Caco-2 (cell line): ENCODE measurements at places on chromosomes 5 and 9. TPM values are rescaled to one million over a fixed set of nuclear protein-coding genes. Genes with fewer than 3 reads are reported as not detected.

DNA sequence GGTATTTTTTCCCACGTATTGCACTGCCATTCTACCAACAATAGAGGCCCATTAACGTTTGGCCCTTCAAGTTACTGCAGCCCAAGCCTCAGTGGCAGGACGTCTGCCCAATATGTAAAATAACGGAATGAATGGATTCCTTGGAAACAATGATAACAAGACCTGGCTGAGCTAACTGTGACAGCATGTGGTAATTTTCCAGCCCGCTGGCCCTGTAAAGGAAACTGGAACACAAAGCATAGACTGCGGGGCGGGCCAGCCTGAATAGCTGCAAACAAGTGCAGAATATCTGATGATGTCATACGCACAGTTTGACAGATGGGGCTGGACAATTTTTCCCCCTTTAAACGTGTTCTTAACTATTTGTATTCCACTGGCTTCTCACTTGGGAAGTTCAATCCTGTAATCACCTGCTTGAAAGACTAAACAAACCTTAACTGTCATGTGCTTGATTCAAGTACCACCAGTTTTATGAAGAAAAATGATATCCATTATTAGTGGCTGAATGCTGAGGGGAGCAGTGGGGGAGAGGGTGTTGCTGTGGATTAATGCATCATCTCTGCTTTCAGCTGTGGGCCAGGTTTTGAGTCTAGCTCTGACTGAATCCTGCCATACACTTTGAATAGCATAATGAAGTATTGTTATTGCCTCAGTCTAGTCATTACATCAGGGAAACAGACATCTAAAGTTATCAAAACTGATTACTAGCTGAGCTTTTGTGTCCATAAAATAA lies 323.9 kb downstream of the TMEM161B start:
- no peaks in the 10 kb centered on the region for H3K4me1 ChIP-seq
- H3K36me3 ChIP-seq = no peaks in the 10 kb centered on the region
- no peak for DNase-seq
- H3K27me3 ChIP-seq = no peaks in the 10 kb centered on the region

DNA sequence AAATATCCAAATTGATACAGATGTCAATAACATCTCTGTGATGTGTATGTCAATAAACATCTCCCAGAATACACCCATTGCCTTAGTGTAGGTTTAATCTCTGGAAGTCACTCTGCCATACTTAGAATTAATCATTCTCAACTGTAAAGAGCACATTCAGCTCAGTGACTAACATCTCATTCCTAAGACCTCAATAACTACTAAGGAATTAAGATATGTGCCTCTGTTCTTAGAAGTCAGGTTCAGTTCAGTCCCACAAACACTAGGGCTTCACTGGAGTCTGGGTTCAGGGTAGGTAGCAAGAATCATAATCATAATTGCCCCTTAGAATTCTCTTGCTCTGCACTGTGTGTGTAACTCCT lies 31.7 kb downstream of the UGCG start:
- H3K27me3 ChIP-seq = no peaks in the 10 kb centered on the region
- H3K4me1 ChIP-seq = no peaks in the 10 kb centered on the region; the same call in 1 of the 2 replicates
- no peak overlapping the region for H3K27ac ChIP-seq
- H3K36me3 ChIP-seq = no peaks in the 10 kb centered on the region; the same call in 1 of the 2 replicates
- no peak overlapping the region for H3K4me3 ChIP-seq
- DNase-seq = no peak

DNA sequence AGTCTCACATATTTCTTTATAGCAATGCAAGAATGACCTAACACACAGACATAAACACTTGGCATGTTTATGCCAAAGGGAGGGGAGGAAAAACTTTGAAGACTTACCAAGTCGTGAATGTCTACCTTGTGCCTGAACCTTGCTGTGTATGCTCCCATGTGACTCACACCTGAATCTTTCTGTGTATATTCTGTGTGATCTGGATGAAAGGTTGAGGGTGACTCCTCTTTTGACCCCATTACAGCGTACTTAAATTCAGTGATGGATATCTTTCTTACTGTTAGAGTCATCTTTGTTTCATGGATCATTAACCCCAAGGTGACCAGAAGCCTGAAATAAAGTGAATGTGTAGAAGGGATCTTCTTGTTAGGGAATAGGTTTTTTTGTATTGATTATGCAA lies 52.9 kb upstream of the PTGER4 start:
- H3K4me1 ChIP-seq = no peaks in the 10 kb centered on the region; the same call in 1 of the 2 replicates
- no peaks in the 10 kb centered on the region for H3K36me3 ChIP-seq
- H3K27me3 ChIP-seq = no peaks in the 10 kb centered on the region
- DNase-seq = no peak
- no peak overlapping the region for H3K27ac ChIP-seq

DNA sequence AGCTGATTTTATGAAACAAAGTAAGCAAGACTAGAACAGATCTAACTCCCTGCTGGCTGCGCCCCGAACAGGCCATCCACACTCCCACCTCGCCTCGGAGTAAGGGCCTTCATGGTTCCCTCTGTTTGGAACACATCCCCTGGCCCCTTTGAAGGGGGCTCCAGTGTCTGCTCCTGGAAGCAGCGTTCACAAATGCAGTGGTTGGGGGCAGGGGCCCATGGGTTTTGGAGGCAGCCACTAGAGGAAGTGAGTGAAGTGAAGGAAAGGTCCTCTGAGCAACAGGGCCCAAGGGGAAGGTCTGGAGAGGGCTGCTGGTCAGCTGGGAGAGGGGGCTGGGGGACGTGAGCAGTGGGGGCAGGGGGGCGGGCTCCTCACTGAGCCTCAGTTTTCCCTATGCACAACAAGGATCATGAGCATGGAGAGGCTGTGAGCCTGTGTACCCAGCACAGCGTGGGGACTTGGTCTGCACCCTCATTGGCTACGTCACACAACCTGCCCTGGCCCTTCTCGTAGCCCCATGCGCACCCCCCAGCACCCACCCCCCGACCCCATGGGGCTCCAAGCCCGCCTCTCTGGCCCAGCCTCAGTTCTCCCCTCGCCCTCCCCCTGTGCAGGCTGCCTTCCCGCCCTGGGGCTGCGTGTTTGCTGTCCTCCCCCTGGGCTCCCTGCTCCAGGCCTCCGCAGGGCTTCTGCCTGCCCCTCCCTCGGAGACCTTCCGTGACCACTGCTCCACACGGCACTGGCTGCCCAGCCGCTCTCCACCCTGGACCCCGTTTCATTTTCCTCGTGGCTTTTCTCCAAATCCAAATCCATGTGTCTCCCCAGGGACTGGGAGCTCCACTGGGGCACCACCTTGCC lies 39.5 kb downstream of the RASGEF1C start:
- no peak for DNase-seq
- H3K36me3 ChIP-seq = no peaks in the 10 kb centered on the region
- H3K4me1 ChIP-seq = no peaks in the 10 kb centered on the region
- H3K4me3 ChIP-seq = no peak overlapping the region

DNA sequence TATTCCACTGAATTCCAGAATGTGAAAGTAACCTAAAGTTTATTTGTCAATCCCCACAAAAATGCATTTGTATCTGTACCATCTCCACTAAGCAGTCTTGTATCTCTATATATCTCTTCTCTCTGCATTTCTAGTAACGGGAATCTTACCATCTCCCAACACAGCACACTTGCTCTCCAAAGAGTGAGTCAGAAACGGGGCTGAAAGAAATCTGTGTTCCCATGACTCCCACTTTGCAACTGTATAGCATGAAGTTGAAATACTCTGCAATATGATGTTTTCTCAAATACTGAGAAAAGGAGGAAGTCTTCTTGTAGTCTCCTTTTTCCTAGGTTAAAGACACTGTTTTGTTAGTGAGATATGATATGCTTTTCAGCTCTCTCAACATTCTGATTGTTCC lies 848.8 kb upstream of the ACO1 start:
- no peak for DNase-seq
- H3K27me3 ChIP-seq = no peaks in the 10 kb centered on the region
- H3K27ac ChIP-seq = no peak overlapping the region
- H3K4me1 ChIP-seq = no peaks in the 10 kb centered on the region
- H3K4me3 ChIP-seq = no peak overlapping the region

Gene DIPK1B
- total RNA-seq = 40.4 and 40.6 TPM in 2 replicates

Gene SLC34A3
- total RNA-seq = 0.19 TPM in 1 of 2 replicates, not detected in the other

Gene CSF2
- total RNA-seq = not detected in 2 replicates
